ENCODE measurements at places on chromosomes 6 and 20.
A peak's percentile ranks its signal among the peaks of the same experiment; 100 is the strongest.

DNA sequence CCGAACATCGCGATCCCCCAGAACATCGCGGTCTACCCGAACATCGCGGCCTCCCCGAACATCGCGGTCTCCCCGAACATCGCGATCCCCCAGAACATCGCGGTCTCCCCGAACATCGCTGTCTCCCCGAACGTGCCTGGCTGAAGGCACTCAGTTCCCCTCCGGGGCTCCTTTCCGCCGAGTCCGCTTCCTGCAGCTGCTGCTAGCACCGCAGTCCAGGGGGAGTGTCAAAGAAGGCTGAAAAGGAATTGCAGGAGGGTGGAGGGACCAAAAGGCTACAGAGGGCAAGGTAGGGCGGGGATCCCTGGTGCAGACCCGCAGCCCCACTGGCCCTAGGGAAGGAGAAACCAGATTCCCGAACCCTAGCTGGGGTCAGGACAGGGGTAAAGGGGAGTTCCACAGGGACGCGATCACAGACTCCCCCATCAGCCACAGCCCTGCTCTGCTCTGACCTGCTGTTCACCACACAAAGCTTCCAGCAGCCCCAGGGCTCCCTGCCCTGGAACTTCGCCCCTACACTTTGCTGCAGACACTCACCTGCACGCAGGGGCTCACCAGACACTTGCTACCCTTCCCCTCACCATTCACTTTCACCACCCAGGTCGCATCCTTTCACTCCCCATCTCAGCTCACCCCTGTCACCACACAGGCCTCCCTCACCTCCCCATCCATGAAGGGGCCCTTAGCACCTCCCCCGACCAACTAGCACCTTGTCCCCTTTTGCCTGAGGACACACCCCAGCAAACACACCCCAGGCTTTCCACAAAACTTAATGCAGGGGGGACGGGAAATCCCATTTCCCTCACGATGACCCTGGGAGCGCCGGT lies 1.7 kb downstream of the ULBP1 start:
- no peak for DNase-seq

GRCh38 chr6:17927705-17928104 lies 59.7 kb downstream of the KIF13A start:
- DNase-seq: no peak

DNA sequence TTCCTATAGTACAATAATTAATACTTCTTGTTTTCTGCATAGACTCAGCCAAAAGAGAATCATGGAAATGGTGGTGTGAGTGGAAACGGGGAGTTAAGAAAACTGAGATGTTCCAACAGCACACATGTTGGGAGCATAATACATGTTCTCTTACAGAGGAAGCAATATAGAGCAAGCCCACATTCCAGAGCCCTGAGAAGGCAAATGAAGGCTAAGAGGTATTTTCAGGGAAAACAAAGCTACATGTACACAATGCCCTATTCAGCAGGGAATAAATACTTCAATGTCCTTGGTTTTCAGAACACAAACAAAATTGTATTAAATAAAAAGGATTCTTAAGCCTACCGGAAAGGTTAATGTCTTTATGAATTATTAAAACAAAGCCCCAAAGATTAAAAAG lies 35.1 kb upstream of the SMIM8 start:
- DNase-seq: no peak

DNA sequence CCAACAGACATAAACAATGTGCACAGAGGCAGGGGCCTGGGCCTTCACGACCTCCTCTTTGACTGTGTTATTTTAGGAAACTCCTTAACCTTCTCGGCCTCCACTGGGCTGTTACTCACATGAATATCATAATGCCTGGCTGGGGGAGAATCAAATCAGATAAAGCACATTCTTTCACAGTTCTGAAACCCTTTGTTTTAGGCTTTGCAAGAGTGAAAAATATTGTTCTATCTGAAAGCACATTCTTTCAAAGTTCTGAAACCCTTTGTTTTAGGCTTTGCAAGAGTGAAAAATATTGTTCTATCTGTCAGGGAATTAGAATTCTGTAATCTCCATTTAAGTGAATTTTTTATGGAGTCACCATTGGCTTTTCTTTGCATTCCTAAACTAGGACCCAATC lies 50.7 kb upstream of the SYNDIG1 start:
- DNase-seq: no peak

GRCh38 chr6:71400852-71401251 lies 112.2 kb downstream of the OGFRL1 start:
- DNase-seq: no peak

DNA sequence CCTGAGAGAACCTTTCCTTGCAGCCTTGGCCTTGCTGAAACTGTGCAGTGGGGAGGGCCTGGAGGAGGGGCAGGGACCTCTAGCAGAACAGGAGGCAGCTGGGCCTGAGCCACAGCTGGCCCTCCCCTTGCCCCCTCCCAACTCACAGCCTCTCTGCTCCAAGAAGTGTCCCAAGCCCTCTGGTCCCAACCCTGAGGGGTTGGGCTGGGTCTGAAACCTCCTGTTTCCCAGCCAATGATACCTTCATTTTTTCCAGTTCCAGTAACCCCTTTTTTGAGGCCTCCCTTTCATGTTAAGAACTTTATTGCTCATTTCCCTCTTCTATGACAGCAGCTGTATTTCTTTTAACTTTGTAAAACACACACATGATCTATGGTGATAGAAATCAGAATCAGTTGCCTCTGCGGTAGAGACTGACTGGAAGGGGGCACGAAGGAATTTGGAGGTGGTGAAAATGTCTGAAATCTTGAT lies 17.9 kb upstream of the ARMC12 start:
- no peak for DNase-seq

- peak; percentile 81 for DNase-seq
Measured at GRCh38 chr6:116969211-116969863, 92.3 kb downstream of the RFX6 start.

- DNase-seq: no peak
Measured at GRCh38 chr6:25953733-25954132, 8.9 kb upstream of the TRIM38 start.

DNA sequence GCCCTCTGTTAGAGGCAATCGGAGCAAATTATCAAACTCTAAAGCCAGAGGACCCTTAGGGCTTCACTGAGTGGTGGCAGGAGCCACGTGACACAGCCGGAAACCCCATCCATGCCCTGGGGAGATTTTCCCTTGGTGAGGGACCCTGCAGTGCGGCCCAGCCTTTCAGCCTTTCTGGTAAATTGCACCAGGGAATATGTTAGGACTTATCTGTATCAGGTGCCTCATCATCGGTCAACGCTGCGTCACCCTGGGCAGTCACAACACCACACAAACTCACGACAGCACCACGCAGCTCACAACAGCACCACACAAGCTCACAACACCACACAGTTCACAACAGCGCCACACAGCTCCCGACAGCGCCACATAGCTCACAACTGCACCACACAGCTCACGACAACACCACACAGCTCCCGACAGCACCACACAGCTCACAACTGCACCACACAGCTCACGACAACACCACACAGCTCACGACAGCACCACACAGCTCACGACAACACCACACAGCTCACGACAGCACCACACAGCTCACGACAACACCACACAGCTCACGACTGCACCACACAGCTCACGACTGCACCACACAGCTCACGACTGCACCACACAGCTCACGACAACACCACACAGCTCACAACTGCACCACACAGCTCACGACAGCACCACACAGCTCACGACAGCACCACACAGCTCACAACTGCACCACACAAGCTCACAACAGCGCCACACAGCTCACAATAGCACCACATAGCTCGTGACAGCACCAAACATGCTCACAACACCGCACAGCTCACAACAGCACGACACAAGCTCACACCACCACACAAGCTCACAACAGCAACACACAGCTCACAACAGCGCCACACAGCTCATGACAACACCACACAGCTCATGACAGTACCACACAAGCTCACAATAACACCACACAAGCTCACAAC lies 199.0 kb downstream of the DLL1 start:
- no peak for DNase-seq

GRCh38 chr6:165831812-165832510 lies 168.9 kb upstream of the PDE10A start:
- no peak for DNase-seq

DNA sequence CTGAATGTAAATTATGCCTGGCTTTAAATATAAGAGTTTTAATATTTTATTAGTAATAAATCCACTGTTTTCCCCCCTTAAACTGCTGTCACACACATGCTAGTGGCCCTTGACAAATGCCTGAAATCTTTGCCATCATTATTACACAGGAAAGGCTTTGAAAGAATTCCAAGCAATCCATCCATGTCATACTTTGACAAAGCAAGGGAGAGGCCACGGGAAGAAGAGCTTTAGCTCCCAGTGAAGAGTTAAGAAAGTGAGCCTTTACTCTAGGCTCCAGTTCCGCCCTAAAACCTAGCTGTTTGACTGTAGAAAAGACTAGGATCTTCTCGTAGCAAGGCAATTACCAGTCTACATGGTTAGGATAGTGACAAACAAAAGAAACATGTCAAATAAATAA lies 147.9 kb downstream of the GMDS start:
- DNase-seq: no peak

GRCh38 chr6:105748737-105749161 lies 337.4 kb upstream of the PRDM1 start:
- no peak for DNase-seq
